ENCODE measurements at places on chromosomes 5 and 9. TPM values are rescaled to one million over a fixed set of nuclear protein-coding genes. Genes with fewer than 3 reads are reported as not detected.

- peak; percentile 96 for DNase-seq
- no peak overlapping the region for H3K4me3 ChIP-seq
- H3K27me3 ChIP-seq = no peaks in the 10 kb centered on the region
- peaks cover 23% of the 10 kb centered on the region for H3K4me1 ChIP-seq
- peak overlapping the region; percentile 92 for H3K27ac ChIP-seq
These were observed 17.4 kb downstream of the GPX3 start for GRCh38 chr5:151037561-151038411.

- H3K27ac ChIP-seq = no peak overlapping the region
- H3K36me3 ChIP-seq = no peaks in the 10 kb centered on the region
- no peaks in the 10 kb centered on the region for H3K4me1 ChIP-seq
- peak; percentile 12 for DNase-seq
These were observed 123.3 kb upstream of the TMEM161B start for GRCh38 chr5:88391991-88392390.

GRCh38 chr9:19102181-19102630 lies 498 bp downstream of the HAUS6 start:
- no peaks in the 10 kb centered on the region for H3K4me1 ChIP-seq
- H3K36me3 ChIP-seq = no peaks in the 10 kb centered on the region
- H3K4me3 ChIP-seq = peak overlapping the region; percentile 73
- DNase-seq = peak; percentile 22

- H3K4me3 ChIP-seq = no peak overlapping the region
- no peaks in the 10 kb centered on the region for H3K36me3 ChIP-seq
- peaks cover 1% of the 10 kb centered on the region for H3K4me1 ChIP-seq
These were observed 174.0 kb downstream of the ARHGAP26 start for GRCh38 chr5:142944140-142944539.

GRCh38 chr5:136023958-136024541 lies 4.7 kb upstream of the TGFBI start:
- DNase-seq = no peak
- no peak overlapping the region for H3K4me3 ChIP-seq
- peaks cover 32% of the 10 kb centered on the region for H3K4me1 ChIP-seq
- H3K27ac ChIP-seq = no peak overlapping the region
- no peaks in the 10 kb centered on the region for H3K36me3 ChIP-seq

- DNase-seq = no peak
- no peaks in the 10 kb centered on the region for H3K27me3 ChIP-seq
- H3K36me3 ChIP-seq = no peaks in the 10 kb centered on the region
These were observed 59.0 kb downstream of the BASP1 start for GRCh38 chr5:17276445-17276844.

DNA sequence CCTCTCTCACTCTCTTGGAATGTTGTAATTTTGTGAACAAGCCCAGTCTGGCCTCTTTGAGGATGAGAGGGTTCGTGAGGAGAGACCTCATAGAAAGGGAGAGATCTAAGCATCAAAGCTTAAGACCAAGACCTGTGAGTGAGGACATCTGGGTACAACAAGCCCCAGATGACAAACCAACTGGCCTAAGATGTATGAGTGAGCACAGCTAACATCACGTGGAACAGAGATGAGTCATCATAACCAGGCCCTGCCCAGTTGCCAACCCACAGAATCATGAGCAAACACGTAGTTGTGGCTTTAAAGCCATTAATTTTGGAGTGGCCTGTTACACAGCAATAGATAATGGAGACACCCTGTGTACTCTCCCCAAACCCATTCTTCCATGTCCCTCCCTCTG lies 439.1 kb upstream of the KIF2A start:
- H3K36me3 ChIP-seq = no peaks in the 10 kb centered on the region
- no peaks in the 10 kb centered on the region for H3K27me3 ChIP-seq

- H3K4me1 ChIP-seq = no peaks in the 10 kb centered on the region
- no peaks in the 10 kb centered on the region for H3K27me3 ChIP-seq
- H3K4me3 ChIP-seq = no peak overlapping the region
- no peaks in the 10 kb centered on the region for H3K36me3 ChIP-seq
- no peak for DNase-seq
- no peak overlapping the region for H3K27ac ChIP-seq
These were observed 20.2 kb downstream of the HAVCR1 start for GRCh38 chr5:157038568-157039187.

DNA sequence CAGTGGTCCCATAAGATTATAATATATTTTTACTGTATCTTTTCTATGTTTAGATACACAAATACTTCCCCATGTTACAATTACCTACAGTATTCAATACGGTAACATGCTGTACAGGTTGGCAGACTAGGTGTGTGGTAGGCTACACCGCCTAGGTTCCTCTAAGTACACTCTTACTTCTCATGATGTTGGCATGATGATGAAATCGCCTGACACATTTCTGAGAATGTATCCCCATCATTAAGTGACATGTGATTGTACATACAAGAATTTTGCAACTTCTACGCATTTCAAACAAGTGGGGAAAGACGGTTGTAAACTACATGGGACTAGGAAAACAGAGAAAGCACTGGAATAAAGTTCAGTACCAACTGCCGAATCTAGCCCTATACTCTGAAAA lies 53.3 kb downstream of the SETX start:
- no peak overlapping the region for H3K27ac ChIP-seq
- peaks cover 36% of the 10 kb centered on the region for H3K36me3 ChIP-seq

- no peak for DNase-seq
- H3K27me3 ChIP-seq = no peaks in the 10 kb centered on the region
- no peak overlapping the region for H3K27ac ChIP-seq
- no peak overlapping the region for H3K4me3 ChIP-seq
These were observed 132.0 kb upstream of the NFIB start for GRCh38 chr9:14445946-14446345.

GRCh38 chr5:94698197-94698596 lies 79.7 kb downstream of the SLF1 start:
- no peak for DNase-seq
- H3K4me3 ChIP-seq = no peak overlapping the region
- no peaks in the 10 kb centered on the region for H3K27me3 ChIP-seq
- H3K27ac ChIP-seq = no peak overlapping the region
- no peaks in the 10 kb centered on the region for H3K4me1 ChIP-seq

GRCh38 chr9:133490865-133491655 lies 12.2 kb upstream of the SLC2A6 start:
- peak; percentile 51 for DNase-seq
- no peaks in the 10 kb centered on the region for H3K27me3 ChIP-seq
- no peak overlapping the region for H3K27ac ChIP-seq
- no peak overlapping the region for H3K4me3 ChIP-seq

- no peaks in the 10 kb centered on the region for H3K4me1 ChIP-seq
- no peaks in the 10 kb centered on the region for H3K27me3 ChIP-seq
- no peak for DNase-seq
- no peak overlapping the region for H3K4me3 ChIP-seq
- H3K36me3 ChIP-seq = no peaks in the 10 kb centered on the region
These were observed 274.9 kb downstream of the PIK3R1 start for GRCh38 chr5:68490406-68490805.

GRCh38 chr5:129099184-129099569 lies 4.6 kb downstream of the ISOC1 start:
- peak overlapping the region; percentile 80 for H3K27ac ChIP-seq
- no peaks in the 10 kb centered on the region for H3K27me3 ChIP-seq
- no peak for DNase-seq
- H3K4me1 ChIP-seq = peaks cover 43% of the 10 kb centered on the region

DNA sequence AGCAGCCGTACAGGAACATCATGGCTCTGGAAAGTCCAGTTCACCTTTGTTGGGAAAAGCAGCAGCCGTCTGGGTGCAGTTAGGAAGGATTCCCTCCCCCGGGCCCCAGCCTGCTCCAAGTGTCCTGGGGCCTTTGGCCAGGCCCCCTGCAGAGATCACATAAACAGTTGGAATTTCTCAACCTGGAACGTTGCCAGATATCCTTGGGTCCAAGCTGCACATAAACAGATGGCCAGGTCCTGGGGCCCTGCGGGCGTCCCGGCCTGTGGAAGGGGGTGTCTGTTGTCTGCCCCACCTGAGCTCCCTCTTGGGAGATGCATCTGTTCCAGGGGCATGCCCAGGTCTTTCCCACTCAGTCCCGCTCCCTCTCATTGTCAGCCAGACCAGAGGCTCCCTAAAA lies 92.7 kb downstream of the COL5A1 start:
- H3K4me1 ChIP-seq = peaks cover 18% of the 10 kb centered on the region
- no peaks in the 10 kb centered on the region for H3K27me3 ChIP-seq

Gene SEMA4D
- total RNA-seq = 61.5 TPM

Gene CYLC2
- total RNA-seq = not detected

Gene JAKMIP2
- total RNA-seq = 3.8 TPM

Measured in lung (tissue), 17 donors.